ENCODE measurements at places on chromosomes 3 and 15. TPM values are rescaled to one million over a fixed set of nuclear protein-coding genes. Genes with fewer than 3 reads are reported as not detected.

The CHRNA5 gene
- total RNA-seq, result 13.9 TPM

DNA sequence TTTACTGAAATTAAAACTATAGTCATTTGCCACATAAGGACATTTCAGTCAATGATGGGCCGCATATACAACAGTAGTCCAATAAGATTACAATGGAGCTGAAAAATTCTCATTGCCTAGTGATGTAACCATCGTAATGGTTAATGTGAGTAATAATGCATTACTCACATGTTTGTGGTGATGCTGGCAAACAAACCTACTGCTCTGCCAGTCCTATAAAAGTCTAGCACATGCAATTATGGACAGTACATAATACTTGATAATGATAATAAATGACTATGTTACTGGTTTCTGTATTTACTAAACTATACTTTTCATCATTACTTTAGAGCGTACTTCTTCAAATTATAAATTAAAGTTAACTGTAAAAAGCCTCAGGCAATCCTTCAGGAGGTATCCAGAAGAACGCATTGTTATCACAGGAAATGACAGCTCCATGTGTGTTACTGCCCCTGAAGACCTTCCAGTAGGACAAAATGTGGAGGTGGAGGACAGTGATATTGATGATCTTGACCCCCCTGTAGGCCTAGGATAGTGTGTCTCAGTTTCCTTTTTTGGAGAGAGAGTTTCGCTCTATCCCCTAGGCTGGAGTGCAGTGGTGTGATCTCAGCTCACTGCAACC lies 102.7 kb downstream of the ATP1B3 start:
- peak; percentile 78 for DNase-seq

DNA sequence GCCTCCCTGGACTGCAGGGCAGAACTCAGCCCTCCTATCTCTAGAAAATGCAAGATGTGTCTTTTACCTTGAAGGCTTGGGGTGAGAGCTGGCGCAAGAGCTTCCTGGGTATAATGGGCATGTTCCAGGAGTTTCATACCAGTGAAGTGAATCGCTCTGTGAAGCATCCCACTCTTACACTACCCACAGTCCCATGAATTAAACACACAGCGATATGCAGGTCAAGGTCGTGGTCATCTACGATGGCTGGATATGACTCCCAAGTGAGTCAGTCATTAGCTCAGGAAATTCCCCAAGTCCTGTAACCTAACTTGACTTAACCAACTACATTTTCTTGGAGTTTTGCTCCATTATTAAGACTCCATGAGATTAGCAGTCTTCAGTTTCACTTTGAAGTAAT lies 439.7 kb downstream of the NTRK3 start:
- DNase-seq, result peak; percentile 96

- DNase-seq, result no peak
These were observed 61.5 kb downstream of the CHRD start for GRCh38 chr3:184441202-184441900.

GRCh38 chr3:51269466-51269865 lies 115.6 kb upstream of the MANF start:
- DNase-seq, result peak; percentile 31

DNA sequence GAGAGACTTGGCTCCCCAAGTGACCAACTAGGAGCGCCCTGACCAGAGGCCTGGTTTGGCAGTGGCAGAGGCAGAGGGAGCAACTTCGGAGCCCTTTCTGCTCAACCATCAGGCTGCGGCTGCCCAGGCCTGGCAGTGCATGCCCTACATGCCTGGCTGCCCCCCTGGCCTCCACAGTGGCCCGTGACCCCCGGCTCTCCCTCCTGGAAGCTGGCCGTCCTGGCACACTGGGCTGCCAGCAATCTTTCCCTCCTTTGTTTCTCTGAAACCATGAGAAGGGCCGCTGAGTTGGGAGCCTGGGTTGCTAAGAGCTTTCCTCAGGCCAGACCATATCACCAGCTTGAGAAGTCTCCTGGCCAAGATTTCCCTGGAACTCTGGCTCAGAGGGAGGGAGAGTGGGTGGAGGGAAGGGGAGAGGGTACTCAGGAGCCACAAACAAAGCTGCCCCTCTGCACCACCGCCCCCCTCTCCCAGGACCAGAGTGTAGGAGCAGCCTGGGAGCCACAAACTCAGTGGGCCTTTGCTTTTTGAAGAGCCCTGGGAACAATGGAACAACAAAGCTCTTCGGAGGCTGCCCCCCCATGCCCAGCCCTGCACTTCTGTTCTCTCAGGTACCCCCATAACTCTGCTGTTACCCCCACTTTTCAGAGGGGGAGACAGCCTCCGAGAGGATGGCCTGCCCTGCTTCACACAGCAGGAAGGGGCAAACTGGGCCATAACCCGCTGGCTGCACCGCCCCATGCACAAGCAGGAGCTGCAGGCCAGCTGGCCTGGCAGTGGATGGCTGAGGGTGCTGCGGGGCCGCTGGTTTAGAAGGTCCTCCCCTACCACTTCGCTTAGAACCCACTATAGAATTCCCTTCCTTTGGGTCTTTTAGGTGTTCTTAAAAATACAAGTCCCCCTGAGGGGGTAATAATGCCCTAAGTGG lies 11.3 kb downstream of the CORO2B start:
- DNase-seq, result no peak

DNA sequence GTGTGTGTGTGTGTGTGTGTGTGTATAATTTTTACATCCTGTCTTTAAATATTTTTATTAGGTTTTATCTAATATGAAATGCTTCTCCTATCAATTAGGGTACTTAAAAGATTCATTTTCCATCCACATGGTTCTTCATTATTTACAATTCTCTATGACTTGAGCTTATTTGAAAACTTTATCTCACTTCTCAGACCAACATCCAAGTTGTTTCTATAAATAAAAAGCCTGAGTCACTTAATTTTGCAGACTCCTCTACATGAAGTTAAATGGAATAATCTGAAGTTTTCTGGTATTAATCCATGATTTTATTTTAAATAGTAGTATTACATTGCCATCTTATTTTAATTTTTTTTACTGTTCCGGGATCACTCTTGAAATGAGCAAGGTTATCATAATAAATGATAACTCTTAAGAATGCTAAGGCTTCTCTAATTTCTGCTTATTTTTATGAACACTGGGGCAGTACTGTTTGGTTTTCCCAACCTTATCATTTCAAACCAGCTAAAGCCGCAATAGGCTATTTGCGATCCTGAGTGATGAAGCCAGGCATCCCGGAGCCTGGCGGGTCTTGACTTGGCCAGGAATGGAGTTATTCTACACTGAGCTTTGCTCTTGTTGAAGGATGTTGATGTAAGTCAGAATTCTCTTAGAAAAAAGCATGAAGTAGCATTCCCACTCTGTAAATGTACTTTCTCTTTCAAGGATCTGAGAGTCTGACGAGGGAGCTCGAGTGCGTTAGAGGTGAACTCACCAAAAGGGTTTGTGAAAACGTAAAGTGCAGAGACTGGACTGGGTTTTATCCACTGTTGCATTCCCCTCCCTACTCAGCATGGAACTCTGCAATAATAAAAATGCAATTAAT lies 220.2 kb upstream of the LRTM1 start:
- no peak for DNase-seq

The CLDN16 gene
- total RNA-seq, result 1.3 TPM

- no peak for DNase-seq
These were observed 694.5 kb upstream of the BCHE start for GRCh38 chr3:166531730-166532129.

The CATSPER2 gene
- 9.7 TPM for total RNA-seq

The SLC12A1 gene
- total RNA-seq, result not detected

DNA sequence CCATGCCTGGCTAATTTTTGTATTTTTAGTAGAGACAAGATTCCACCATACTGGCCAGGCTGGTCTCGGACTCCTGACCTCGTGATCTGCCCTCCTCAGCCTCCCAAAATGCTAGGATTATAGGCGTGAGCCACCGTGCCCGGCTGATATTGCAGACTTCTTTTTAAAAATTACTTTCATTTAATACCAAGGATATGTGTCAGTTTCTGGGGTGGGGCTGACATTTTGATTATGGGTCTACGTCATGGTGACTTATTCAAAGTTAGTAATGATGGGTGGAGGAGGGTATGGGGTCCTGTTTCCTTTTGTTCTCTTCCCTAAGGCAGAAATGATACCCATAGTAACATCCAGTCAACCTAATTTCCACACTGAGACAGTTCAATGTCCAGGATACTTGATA lies 34.7 kb downstream of the GBE1 start:
- DNase-seq, result no peak

- DNase-seq, result peak; percentile 26
These were observed 47.1 kb downstream of the HRH1 start for GRCh38 chr3:11201251-11202019.

DNA sequence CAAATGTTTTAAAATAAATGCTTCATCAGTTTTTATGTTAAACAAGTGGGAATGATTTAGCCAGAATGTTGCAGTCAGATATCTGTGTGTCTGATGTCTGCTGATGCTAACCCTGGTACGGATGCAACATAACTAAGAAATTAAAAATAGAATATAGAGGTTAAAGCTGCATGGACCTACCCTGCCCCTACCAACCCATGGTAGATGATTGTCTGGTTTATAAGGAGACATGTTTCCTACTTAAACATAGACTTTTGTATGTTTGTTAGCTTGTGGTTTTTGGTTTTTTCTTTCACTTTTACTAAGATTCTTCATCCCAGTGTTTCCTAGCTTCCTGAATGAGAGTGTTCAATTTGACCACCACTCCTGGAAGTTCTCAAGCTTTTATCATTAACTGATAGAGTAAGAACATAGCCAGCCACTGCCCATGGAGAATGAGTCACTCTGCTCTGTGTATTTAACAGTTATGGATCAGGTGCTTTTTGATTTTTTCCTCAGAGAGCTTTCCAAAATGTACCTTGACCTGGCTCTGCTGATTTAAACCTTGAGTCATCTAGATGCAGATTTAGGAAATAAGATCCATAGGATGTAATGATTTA lies 70.7 kb upstream of the VEPH1 start:
- no peak for DNase-seq

DNA sequence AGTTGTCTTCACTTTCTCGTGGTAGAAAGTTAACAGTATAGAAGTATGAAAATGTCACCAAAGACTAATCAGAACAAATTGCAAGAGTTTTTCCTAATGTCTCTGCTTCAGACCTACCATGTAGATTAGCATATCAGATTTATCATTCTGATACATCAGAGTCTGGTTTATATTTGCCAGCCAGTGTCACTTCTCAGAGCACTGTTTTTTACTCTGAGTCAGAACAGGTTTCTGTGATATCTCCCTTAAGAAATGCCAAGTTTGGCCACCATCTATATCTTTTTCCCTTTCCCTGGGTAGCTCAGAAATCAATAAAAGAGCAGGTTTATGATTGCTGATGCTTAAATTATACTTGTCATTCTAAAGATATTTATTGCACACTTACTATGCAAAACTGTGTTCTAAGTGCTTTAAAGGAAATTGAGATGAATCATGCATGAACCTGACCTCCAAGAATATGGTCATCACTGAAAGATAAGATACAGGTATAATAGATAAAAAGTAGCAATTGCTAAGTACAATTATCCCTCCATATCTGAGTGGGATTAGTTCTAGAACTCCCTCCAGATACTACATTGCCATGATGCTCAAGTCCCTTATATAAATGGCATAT lies 672.7 kb upstream of the NAALADL2 start:
- DNase-seq, result no peak

The U2SURP gene
- 76.7 TPM for total RNA-seq

- no peak for DNase-seq
These were observed 294.3 kb downstream of the THSD4 start for GRCh38 chr15:71409541-71409940.

All from mammary epithelial cell (primary cell).